ENCODE measurements at places on chromosomes 11 and 22.
A peak's percentile ranks its signal among the peaks of the same experiment; 100 is the strongest.

- H3K27me3 ChIP-seq, result no peaks in the 10 kb centered on the region
- H3K4me3 ChIP-seq, result no peak overlapping the region
- H3K27ac ChIP-seq, result no peak overlapping the region
- DNase-seq, result no peak
- H3K4me1 ChIP-seq, result peaks cover 51% of the 10 kb centered on the region
These were observed 23.5 kb upstream of the PICK1 start for GRCh38 chr22:38033522-38034277.

DNA sequence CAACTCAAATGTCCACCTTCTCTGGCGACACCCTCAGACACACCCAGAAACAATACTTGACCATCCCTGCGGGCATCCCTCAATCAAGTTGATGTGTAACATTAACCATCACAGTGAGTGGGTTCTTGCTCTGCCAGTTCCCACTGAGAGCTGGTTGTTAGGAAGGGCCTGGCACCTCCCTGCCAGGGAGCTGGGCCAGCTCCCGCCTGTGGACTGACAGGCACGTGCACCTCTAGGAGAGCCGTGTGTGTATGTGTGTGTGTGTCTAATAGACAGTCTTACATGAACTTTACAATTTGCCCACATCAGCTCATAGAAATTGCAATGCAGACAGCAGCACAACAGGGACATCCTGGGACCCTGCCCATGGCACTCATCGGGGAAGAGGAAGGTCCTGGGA, 298.7 kb downstream of the SHANK2 start:
- no peaks in the 10 kb centered on the region for H3K4me1 ChIP-seq
- H3K27me3 ChIP-seq, result no peaks in the 10 kb centered on the region
- no peak overlapping the region for H3K27ac ChIP-seq
- no peak for DNase-seq
- no peak overlapping the region for H3K4me3 ChIP-seq

DNA sequence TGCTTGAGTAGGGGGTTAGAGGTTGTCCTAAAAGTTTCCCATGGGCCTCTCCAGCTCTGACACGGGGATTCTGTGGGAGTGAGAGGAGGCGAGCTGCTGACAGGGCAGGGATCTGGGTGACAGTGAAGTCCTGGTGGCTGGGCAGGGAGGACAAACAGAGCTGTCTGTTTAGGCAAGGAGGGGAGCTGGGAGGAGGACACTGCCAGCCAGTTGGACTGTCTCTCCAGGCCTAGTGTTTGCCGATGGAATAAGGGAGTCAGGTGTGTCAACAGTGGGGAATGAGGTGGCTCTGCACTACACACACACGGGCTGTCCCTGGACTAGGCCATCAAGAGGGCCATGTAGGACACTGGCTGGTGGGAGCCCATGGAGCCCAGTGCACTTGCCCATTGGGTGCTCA, 20.6 kb upstream of the SYT7 start:
- no peak overlapping the region for H3K4me3 ChIP-seq
- H3K36me3 ChIP-seq, result no peaks in the 10 kb centered on the region
- no peak overlapping the region for H3K27ac ChIP-seq
- peaks cover 22% of the 10 kb centered on the region for H3K4me1 ChIP-seq
- no peaks in the 10 kb centered on the region for H3K27me3 ChIP-seq
- no peak for DNase-seq

DNA sequence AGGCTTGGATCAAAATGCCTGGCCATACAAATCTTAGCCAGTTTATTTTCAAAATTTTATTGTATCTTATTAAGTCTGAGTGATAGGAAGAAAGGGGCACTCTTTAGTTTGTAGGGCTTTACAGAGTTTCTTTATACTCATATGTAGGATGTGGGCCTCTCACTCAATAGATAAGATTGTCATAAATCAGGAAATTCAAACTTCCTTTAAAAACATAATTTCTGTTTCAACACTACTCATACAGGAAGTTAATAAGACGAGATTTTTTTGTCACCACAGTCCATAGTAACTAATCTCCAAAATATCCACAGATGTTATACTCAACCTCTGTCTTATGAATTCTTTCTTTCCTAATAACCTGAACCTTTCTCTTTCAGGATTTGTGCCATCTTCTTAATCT, 13.3 kb upstream of the OR56B4 start:
- no peak for DNase-seq
- H3K36me3 ChIP-seq, result no peaks in the 10 kb centered on the region
- H3K4me1 ChIP-seq, result no peaks in the 10 kb centered on the region
- H3K27ac ChIP-seq, result no peak overlapping the region
- H3K4me3 ChIP-seq, result no peak overlapping the region

GRCh38 chr11:66691311-66691980, 13.8 kb upstream of the RBM4B start:
- no peaks in the 10 kb centered on the region for H3K36me3 ChIP-seq
- H3K27ac ChIP-seq, result no peak overlapping the region
- no peak for DNase-seq
- no peak overlapping the region for H3K4me3 ChIP-seq

DNA sequence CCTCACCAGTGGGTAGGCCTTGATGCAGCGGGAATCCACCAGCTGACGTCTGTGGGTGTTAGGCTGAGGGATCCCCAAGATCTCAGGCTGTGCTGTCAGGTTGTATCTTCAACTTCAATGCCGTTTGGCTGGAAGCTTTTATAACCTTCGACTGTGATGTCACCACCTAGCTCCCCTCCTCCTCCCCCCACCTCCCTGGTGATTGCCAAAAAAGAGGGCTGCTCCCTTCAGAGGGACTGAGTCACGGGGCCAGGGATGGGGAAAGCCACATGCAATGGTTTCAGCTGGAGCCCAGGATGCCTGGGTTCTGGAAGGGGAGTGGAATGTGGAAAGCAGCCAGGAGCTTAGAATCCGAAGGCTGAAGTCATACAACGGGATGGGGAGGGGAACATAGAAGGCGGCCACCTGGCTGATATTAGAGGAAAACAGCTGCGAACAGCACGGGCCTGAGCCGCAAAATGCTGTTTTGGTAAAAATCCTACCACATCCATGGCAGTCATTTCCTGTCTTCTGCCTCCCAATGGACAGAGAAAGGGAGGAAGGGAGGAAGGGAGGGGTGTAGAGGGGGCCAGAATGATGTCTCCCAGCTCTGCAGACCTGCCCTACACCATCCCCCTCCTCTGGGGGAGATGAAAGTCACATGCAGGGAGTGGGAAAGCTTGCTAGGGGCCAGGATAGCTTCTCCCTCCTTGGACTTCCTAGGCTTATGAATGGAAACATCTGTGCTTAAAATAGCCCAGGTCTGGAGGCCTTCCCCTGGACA, at the start of gene LRRN4CL:
Gene LRRN4CL (minus strand): TSS at position 110 of the 763 bp plus-strand sequence. CDS start 1,022 bp downstream, outside the sequence.
- H3K27ac ChIP-seq, result peak within 1 kb of the TSS; percentile 63
- DNase-seq, result peak; percentile 75
- no peaks in the 10 kb centered on the region for H3K27me3 ChIP-seq
- H3K36me3 ChIP-seq, result no peaks in the 10 kb centered on the region

DNA sequence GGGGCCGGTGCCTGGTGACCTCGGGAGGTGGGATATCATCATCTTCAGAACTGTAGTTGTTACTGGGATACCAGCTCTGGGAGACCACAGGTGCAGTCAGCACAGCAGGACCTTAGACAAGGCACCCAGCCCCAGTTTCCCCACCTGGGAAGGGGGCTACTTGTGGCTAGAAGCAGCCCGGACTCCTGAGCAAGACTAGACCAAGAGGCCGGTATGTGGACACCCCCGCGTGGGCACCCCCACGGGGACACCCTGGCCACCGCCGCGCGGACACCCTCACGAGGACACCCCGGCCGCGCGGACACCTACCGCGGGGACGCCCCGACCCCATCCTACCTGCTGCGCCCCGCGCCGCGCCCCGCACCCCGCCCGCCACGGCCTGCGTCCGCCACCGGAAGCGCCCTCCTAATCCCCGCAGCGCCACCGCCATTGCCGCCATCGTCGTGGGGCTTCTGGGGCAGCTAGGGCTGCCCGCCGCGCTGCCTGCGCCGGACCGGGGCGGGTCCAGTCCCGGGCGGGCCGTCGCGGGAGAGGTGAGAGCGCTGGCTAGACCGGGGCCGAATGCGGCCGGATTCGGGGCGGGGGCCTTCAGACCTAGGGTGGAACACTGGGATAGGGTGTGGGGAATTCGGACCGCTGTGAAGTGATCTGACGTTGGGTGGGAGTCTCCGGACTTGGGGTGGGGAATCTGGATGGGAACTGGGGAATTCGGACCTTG, at the start of the genes COMT and TXNRD2:
Gene COMT (plus strand): TSS at position 408 of the 718 bp plus-strand sequence. CDS start 20,755 bp downstream, outside the sequence.
Gene TXNRD2 (minus strand): TSS at position 454 of the 718 bp plus-strand sequence. CDS start 15 bp downstream, at position 439.
- H3K4me1 ChIP-seq, result peaks cover 34% of the 10 kb centered on the region
- H3K27ac ChIP-seq, result peak within 1 kb of the TSS; percentile 99
- peak within 1 kb of the TSS; percentile 90 for H3K4me3 ChIP-seq
- peak; percentile 66 for DNase-seq
- no peaks in the 10 kb centered on the region for H3K27me3 ChIP-seq

GRCh38 chr22:42621505-42622002, 6.9 kb upstream of the POLDIP3 start:
- no peak overlapping the region for H3K4me3 ChIP-seq
- H3K36me3 ChIP-seq, result no peaks in the 10 kb centered on the region
- H3K4me1 ChIP-seq, result peaks cover 4% of the 10 kb centered on the region
- peak; percentile 64 for DNase-seq
- H3K27me3 ChIP-seq, result no peaks in the 10 kb centered on the region

- no peak overlapping the region for H3K27ac ChIP-seq
- H3K36me3 ChIP-seq, result no peaks in the 10 kb centered on the region
- DNase-seq, result no peak
- H3K4me3 ChIP-seq, result no peak overlapping the region
These were observed 85.2 kb downstream of the PPP6R3 start for GRCh38 chr11:68545796-68546195.

- no peak for DNase-seq
- no peak overlapping the region for H3K4me3 ChIP-seq
- H3K4me1 ChIP-seq, result no peaks in the 10 kb centered on the region
- no peaks in the 10 kb centered on the region for H3K27me3 ChIP-seq
These were observed 18.9 kb upstream of the INSC start for GRCh38 chr11:15095736-15096228.

GRCh38 chr11:116958246-116958645, 120.8 kb upstream of the APOA1 start:
- H3K27me3 ChIP-seq, result no peaks in the 10 kb centered on the region
- no peak for DNase-seq
- H3K36me3 ChIP-seq, result no peaks in the 10 kb centered on the region
- no peaks in the 10 kb centered on the region for H3K4me1 ChIP-seq
- no peak overlapping the region for H3K27ac ChIP-seq

- DNase-seq, result no peak
- H3K4me1 ChIP-seq, result peaks cover 21% of the 10 kb centered on the region
- no peak overlapping the region for H3K4me3 ChIP-seq
- no peaks in the 10 kb centered on the region for H3K36me3 ChIP-seq
These were observed 3.8 kb upstream of the GGA1 start for GRCh38 chr22:37604875-37605274.

DNA sequence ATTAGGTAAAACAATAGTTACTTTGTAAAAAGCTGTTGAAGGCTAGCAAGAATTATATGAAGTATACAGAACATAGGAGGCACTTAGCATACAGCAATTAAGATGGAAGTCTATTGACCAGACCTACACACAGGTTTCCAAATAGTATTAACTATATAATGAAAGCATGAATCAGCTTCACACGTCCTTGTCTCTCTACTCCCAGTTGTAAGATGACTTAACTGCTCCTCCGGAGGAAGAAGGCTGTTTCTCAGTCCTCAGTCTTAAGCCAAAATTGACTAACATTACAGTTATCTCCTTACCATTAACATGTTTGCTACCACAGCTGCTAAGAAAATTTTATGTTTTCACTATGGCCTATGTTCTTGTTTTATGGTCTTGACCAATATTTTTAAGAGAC, 24.7 kb downstream of the SIK3 start:
- H3K4me1 ChIP-seq, result peaks cover 10% of the 10 kb centered on the region
- H3K27ac ChIP-seq, result no peak overlapping the region
- H3K27me3 ChIP-seq, result no peaks in the 10 kb centered on the region
- H3K36me3 ChIP-seq, result no peaks in the 10 kb centered on the region

GRCh38 chr11:61700212-61700611, 20.0 kb downstream of the DAGLA start:
- peaks cover 59% of the 10 kb centered on the region for H3K4me1 ChIP-seq
- no peaks in the 10 kb centered on the region for H3K36me3 ChIP-seq
- no peak overlapping the region for H3K27ac ChIP-seq
- no peaks in the 10 kb centered on the region for H3K27me3 ChIP-seq

GRCh38 chr11:1458340-1459218, 28.0 kb downstream of the MOB2 start:
- no peaks in the 10 kb centered on the region for H3K36me3 ChIP-seq
- H3K27ac ChIP-seq, result no peak overlapping the region
- H3K27me3 ChIP-seq, result no peaks in the 10 kb centered on the region
- H3K4me3 ChIP-seq, result no peak overlapping the region
- H3K4me1 ChIP-seq, result peaks cover 6% of the 10 kb centered on the region

DNA sequence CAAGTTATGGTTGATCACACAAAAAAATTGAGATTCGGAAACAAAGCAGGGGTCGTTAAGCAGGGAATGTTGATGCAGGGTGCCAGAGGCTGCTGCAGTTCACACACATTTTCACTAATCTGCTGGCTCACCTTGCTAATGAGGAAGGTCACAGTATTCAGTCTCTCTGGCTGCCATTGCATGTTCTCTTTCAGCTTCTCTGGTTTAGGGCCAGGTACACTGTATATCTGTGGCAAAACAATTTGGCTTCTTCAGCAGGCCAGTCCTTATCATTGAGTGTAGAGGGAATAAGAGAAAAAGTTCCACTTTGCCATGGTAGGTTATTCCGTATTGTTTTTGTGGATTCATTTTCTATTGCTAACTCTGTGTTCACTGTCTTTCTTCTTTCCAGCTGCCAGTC, 283.7 kb upstream of the ANO3 start:
- H3K36me3 ChIP-seq, result no peaks in the 10 kb centered on the region
- peaks cover 7% of the 10 kb centered on the region for H3K4me1 ChIP-seq
- H3K27me3 ChIP-seq, result no peaks in the 10 kb centered on the region
- H3K27ac ChIP-seq, result no peak overlapping the region

- H3K27me3 ChIP-seq, result no peaks in the 10 kb centered on the region
- no peak overlapping the region for H3K27ac ChIP-seq
- DNase-seq, result no peak
- peaks cover 10% of the 10 kb centered on the region for H3K4me1 ChIP-seq
- no peaks in the 10 kb centered on the region for H3K36me3 ChIP-seq
These were observed 300.3 kb downstream of the ST3GAL4 start for GRCh38 chr11:126655807-126656128.

- H3K4me1 ChIP-seq, result peaks cover 17% of the 10 kb centered on the region
- no peaks in the 10 kb centered on the region for H3K27me3 ChIP-seq
- no peak for DNase-seq
- no peak overlapping the region for H3K4me3 ChIP-seq
These were observed 70.5 kb downstream of the ETS1 start for GRCh38 chr11:128516886-128517285.

- no peak overlapping the region for H3K4me3 ChIP-seq
- no peaks in the 10 kb centered on the region for H3K4me1 ChIP-seq
- H3K27ac ChIP-seq, result no peak overlapping the region
- no peaks in the 10 kb centered on the region for H3K36me3 ChIP-seq
- no peaks in the 10 kb centered on the region for H3K27me3 ChIP-seq
These were observed 6.5 kb upstream of the USP28 start for GRCh38 chr11:113881856-113882255.
